ENCODE measurements at places on chromosomes 3 and 15. TPM values are rescaled to one million over a fixed set of nuclear protein-coding genes. Genes with fewer than 3 reads are reported as not detected.

DNA sequence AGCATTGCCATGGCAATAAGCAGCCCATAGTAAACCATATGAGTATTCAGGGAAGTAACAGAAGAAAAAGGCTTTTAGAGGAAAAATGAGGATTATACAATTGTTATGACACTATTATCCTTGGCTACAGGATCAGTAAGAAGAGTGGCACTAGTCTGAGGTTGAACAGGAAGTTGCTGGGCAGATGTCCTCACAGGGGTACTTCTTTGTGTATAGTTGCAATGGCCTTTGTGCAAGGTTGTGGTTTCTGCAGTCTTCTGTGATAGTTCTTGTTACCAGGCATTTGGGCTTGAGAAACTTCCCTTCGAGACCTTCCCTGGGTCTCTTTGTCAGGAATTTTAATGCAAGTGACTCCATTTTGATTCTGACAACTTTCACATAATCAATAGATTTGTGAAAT is 100.6 kb upstream of the ATP11B start:
- DNase-seq, result no peak

TRPM1 gene
- 0.14 TPM for polyA plus RNA-seq

ABI3BP gene
- polyA plus RNA-seq, result 14.5 TPM

P3H2 gene
- 4.1 TPM for polyA plus RNA-seq

DNA sequence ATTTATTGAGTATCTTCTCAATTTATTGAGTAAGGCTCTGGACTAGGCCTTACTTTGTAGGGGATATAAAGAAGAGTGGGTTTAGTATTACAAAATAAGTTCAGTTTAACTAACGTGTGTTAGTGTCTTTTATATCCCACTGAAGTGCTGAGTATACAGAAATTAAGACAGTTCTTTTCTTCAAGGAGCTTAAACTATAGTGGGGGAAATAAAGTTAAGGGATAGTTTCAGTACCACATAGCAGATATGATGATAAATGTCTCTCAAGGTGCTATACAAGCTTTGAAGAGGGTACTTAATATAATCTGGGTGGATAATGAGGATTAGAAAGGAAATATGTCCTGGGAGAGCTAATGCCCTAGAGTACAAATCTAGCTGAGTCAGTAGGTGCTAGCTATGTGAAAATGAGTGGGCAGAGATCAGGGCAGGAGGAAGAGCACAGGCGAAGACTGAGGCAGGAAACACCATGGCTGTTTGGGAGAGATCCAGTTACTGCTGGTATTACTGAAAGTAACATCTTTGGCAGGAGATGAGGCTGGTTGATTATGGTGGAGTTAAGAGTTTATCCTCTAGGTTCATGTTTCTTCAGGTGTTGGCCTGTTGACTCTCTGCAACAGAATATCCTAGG is 46.0 kb downstream of the TEX9 start:
- DNase-seq, result no peak

CAMKV gene
- not detected for polyA plus RNA-seq

DNA sequence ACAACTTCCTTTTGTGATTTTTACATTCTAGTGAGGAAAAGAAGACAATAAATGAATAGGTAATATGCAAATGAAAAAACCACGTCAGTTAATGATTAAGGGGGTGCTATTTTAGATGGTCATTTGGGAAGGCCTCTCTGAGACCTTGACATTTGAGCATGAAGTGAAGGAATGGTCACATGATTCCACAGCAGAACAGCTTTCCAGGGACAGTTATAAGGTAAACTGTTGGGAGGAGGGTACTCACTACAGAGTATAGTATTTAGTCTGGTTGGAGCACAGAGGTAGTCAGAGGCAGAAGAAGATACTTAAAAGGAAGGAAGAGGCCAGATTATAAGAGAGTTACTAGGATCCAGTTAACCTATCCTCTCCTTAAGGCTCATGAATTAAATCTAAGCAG is 246.5 kb downstream of the STAG1 start:
- DNase-seq, result no peak

GABRB3 gene
- 6.3 TPM for polyA plus RNA-seq

- no peak for DNase-seq
Measured at GRCh38 chr3:11539677-11540076, 104.0 kb downstream of the VGLL4 start.

- DNase-seq, result no peak
Measured at GRCh38 chr3:37291275-37291700, 116.9 kb upstream of the LRRFIP2 start.

GRCh38 chr3:146382386-146382785 is 87.0 kb downstream of the PLSCR2 start:
- no peak for DNase-seq

MGA gene
- 4.2 TPM for polyA plus RNA-seq

GRCh38 chr15:34794590-34795206 is 651 bp downstream of the ACTC1 start:
- DNase-seq, result no peak

KLF15 gene
- polyA plus RNA-seq, result 36.2 TPM

- DNase-seq, result peak; percentile 52
Measured at GRCh38 chr3:124492824-124493223, 237.4 kb upstream of the UMPS start.

DNA sequence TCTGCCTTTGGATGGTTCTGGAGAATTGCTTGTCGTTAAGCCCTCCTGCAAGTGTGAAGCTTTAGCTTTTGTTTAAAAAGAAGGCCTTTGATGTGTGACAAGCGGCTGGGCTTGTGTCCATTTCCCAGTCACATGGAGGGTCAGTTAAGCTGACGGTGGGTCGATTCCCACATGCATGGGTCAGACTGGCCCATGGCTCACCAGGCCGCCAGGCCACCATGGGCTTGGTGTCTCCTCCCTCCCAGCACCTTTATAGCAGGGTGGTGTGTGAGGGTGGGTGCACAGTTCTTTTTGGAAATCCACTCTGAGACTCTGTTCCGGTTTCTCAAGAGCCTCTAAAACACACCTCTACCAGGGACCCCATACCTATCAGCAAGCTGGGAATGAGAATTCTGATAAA is 67.2 kb downstream of the SCN5A start:
- peak; percentile 45 for DNase-seq

DNA sequence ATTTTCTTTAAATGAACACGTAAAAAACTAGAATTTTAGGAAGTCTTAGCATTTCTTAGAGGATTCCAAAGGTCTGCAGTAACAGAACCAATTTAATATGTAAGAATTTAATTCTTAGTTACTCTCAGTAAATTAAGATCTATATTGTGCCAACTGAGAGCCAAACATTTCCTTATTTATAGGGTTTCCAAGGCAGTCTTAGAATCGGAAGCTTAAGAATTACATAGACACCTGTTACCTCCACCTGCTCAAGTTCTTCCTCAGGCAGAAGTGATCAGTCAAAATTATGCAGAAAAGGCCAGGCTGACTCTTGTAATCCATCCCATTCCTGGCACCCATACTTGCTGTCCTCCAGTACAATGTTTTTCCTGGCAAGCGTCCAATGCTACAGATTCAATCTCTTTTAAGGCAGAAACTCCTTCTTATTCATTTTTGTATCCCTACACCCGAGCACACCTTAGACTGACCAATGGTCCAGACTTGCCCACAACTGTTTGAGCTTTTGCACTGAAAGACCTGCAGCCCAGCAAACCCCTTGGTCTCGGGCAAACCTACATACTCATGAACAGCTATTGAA is 64.3 kb downstream of the NCEH1 start:
- DNase-seq, result no peak

- DNase-seq, result no peak
Measured at GRCh38 chr3:15631426-15632211, 30.1 kb downstream of the BTD start.

- DNase-seq, result no peak
Measured at GRCh38 chr3:53776494-53777101, 69.6 kb downstream of the CHDH start.

GRCh38 chr3:12933901-12934300 is 92.5 kb upstream of the RPL32 start:
- no peak for DNase-seq

DNA sequence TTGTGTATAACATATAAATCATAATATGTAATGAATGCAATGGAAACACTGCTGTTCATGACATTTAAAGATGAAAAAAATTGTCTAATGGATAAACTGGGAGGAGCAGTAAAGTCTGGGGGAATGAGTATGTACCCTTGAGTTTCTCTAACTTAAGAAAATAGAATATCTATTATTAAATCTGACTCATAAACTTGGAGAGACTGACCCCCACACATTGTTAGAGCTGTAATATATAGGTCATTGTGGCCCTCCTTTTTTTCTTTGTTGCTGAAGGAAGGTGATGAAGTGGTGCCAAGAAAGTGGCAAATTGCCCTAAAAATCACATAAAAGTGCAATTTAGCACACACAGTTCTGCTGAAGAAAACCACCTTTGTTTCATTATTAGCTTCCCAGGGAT is 389.8 kb upstream of the RARB start:
- no peak for DNase-seq

DNA sequence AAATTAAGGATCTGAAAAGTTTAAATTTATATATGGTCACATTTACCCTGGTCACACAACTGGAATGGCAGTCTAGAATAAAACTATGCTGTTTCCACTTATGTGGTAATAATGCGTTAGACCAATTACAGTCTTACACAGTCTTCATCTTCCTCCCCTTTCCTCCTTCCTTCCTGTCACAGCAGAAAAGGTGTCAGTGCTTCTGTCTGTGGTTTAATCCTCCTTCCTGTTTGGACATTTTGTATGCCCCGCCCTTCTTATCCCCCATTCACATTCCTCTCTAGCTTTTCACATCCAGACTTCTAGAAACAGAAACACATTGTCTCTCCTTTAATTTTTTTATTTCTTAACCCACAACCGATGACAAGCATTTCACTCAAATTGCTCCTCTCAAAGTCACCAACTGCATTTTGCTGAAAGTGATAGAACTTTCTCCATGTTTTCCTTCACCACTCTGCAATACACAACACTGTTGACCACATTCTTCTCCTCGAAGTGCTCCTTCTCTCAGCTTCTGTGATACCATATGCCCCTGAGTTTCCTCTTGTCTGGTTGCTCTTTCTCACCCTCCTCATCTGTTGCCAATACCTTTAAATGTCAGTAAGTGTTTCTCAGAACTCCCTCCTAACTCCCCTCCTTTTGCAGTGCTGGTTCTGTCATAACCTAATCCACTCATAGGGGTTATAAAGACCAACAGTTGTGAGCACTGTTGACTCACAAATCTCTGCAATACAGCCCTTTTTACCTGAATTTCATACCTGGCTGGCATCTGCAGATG is 271.6 kb downstream of the UBE2E2 start:
- no peak for DNase-seq

All from right cardiac atrium (tissue), 5 donors.